ENCODE measurements at places on chromosomes 5 and 9. TPM values are rescaled to one million over a fixed set of nuclear protein-coding genes. Genes with fewer than 3 reads are reported as not detected.

- H3K27ac ChIP-seq: no peak overlapping the region
- peaks cover 40% of the 10 kb centered on the region for H3K4me1 ChIP-seq
- no peaks in the 10 kb centered on the region for H3K27me3 ChIP-seq
- no peak for DNase-seq
- no peak overlapping the region for H3K4me3 ChIP-seq
Observed at GRCh38 chr5:33888587-33888986, 3.2 kb downstream of the ADAMTS12 start.

Gene ITK
- not detected for total RNA-seq

DNA sequence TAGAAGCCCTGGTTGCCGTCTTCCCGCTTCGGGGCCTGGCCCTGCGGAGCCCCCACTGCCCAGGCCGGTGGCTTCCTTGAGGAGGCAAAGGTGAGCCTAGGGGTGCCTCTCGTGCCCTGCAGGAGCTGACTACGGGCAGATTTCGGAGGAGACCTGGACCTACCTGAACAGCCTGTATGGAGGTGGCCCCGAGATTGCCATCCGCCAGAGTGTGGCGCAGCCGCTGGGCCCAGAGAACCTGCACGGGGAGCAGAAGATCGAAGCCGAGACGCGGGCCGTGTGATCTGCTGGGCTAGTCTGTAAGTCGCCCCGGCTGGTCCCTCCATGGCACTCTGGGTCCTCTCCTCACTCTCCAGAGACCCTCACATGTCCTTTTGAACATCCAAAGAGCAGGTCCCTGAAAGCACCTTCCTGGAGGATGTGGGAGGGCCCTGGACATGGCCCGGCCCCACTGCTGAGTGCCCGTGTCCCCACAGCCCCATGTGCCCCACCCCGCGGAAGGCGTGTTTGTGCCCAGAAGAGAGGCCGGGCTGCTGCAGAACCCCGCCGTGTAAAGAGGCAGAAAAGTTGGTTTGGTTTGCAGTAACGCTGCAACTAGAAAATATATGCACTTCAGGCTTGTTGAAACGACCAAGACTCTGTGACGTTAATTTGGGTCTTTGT lies 44.9 kb downstream of the USP20 start:
- H3K4me3 ChIP-seq: no peak overlapping the region
- H3K27ac ChIP-seq: no peak overlapping the region
- H3K27me3 ChIP-seq: no peaks in the 10 kb centered on the region
- no peak for DNase-seq

DNA sequence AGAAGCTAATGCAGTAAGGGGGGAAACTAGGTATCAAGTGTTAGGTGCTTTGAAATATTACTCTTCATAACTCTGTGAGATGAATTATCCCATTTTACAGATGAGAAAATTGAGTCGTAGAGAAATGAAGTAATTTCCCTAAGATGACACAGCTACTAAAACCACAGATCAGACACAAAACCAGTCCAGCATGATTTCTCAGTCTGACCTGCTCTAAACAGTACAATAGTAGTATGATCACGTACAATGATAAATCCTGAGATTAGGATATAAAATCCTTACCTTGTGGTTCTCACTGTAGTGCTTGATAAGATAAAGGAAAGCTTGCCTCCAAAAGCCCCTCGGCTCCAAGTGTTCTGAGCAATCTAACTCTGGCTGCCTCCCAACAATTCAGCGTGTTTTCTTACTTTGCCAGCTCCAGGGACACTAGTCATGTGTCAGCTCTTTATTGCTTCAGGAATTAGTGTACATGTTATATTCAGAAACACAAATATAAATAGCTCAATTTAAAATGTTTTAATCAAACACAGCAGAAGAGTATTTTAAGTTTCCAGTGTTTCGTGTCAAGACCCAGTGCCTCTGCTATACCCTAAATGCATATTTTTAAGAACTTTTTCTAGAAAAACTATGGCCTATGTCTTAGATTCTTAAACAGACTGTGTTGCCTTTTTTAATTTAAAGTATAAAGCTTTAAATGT lies 243.6 kb downstream of the DENND1A start:
- no peak overlapping the region for H3K4me3 ChIP-seq
- H3K4me1 ChIP-seq: peaks cover 12% of the 10 kb centered on the region
- no peak for DNase-seq

DNA sequence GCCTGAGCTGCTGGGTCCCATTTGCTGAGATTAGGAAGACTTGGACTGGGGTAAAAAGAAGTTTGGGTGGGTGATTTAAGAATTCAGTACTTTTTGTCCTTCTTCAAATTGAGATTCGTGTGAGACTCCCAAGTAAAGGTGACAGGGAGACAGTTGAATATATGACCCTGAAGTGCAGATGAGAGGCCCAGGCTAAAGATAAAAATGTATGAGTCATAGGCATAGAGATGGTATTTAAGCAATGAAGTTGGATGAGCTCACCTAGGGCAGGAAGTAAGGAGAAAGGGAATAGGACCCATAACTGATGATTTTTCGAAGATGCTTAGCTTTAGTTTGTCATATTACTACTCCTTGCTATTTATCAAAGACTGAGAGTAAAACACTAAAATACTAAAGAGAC lies 255.9 kb upstream of the ADRA1B start:
- no peak overlapping the region for H3K4me3 ChIP-seq
- H3K36me3 ChIP-seq: no peaks in the 10 kb centered on the region
- peaks cover 42% of the 10 kb centered on the region for H3K27me3 ChIP-seq

Gene AQP3
- 0.86 TPM for total RNA-seq

DNA sequence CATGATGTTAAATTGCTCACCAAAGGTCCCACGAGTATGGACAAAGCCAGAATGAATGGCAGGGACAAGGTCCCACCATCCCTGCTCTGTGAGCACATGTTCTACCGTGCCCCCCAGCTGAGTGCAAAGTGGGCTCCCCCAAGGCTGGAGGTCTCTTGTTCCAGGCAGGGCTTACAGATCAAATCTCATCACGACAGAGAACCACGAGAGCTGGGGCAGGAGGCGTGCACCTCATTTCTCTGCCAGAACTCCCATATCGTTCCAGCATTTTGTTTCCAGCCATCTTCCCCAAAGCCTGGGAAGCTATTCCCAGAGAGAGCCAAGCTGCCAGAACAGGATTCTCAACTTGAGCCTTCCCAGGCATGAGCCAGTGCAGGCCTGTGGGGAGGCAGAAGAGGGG lies 108.5 kb downstream of the ZNF354C start:
- H3K4me3 ChIP-seq: no peak overlapping the region
- no peaks in the 10 kb centered on the region for H3K4me1 ChIP-seq
- no peaks in the 10 kb centered on the region for H3K36me3 ChIP-seq
- H3K27me3 ChIP-seq: no peaks in the 10 kb centered on the region

Measured in osteocyte (in vitro differentiated cells).